ENCODE measurements at places on chromosomes 1 and 21. TPM values are rescaled to one million over a fixed set of nuclear protein-coding genes. Genes with fewer than 3 reads are reported as not detected.

DNA sequence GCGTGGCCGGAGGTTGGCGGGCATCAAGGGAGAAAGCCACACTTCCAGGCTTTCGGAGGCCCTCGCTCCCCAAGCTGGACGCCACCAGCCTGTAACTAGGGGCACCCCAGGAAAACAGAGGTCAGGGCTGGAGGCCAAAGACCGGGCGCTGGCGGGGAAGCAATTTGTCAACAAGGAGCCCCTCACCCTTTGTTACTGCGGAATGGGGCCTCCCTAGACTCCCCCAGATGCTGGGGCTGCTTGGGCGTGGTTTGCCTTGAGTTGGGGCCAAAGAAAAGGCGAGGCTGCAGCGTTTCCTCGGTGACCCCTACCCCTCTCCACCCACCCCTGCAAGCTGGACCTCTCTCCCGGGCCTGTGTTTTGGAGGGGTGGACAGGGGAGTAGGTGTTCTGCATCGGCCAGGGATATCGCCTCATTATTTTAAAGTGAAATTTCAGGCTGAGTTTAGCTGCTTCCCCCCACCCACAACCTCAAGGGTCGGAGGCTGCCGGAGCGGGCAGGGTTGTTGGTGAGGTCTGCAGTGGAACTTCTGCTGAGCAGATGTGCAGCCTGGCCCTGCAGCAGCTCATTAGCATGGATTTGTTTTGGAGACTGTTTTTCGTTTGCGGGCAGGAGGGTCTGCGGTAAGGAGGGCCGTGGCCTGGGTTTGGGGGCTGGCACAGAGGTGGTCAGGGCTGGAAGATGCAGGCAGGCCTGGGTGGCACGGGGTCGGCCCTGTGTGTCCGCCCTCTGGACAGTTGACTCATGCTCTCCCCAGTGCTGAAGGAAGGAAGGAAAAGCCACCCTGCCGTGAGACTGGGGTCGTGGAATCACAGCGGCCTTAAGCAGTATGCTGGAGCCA is 1.5 kb downstream of the NBL1 start:
- no peak overlapping the region for H3K4me3 ChIP-seq
- peaks cover 12% of the 10 kb centered on the region for H3K4me1 ChIP-seq
- no peak overlapping the region for H3K27ac ChIP-seq
- H3K27me3 ChIP-seq, result no peaks in the 10 kb centered on the region
- DNase-seq, result no peak

DNA sequence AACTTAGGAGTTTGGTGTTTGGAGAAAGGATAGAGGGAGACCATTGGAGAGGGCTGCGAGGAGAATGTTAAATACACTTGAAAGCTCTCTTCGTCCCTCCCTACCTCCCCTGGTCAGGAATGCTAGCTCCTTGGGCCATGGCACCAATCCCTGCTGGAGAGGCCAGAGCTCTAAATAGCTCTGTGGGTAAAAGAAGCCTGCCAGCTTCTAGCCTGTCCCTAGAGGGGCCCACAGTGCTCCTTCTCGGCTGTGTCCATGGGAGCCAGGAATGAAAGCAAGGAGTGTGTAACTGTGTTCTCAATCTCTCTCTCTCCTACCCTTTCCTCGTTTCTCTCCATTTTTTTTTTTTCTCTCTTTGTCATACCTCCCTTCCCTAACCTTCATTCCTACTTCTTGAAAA is at the start of gene CCDC190:
Gene CCDC190 (minus strand): TSS at position 75 of the 400 bp plus-strand sequence. CDS start 1,529 bp downstream, outside the sequence.
- no peaks in the 10 kb centered on the region for H3K27me3 ChIP-seq
- no peaks in the 10 kb centered on the region for H3K36me3 ChIP-seq
- H3K27ac ChIP-seq, result no peak within 1 kb of the TSS
- no peak for DNase-seq

DNA sequence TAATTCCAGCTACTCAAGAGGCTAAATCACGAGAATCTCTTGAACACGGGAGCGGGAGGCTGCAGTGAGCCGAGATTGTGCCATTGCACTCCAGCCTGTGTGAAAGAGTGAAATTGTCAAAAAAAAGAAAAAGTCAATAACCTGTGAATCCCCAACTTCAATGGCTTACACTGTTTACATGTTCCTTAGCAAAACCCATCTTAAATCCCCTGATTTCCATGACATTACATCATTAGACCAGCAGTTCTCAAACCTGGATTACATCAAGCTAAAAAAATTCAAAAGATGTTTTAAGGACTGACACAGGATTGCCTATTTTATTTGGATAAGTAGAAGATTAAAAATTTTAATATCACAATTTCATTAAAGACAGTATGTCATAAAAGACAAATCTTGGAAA is 12.4 kb downstream of the GPBP1L1 start:
- no peaks in the 10 kb centered on the region for H3K27me3 ChIP-seq
- H3K4me3 ChIP-seq, result no peak overlapping the region
- H3K36me3 ChIP-seq, result no peaks in the 10 kb centered on the region
- H3K27ac ChIP-seq, result no peak overlapping the region

DNA sequence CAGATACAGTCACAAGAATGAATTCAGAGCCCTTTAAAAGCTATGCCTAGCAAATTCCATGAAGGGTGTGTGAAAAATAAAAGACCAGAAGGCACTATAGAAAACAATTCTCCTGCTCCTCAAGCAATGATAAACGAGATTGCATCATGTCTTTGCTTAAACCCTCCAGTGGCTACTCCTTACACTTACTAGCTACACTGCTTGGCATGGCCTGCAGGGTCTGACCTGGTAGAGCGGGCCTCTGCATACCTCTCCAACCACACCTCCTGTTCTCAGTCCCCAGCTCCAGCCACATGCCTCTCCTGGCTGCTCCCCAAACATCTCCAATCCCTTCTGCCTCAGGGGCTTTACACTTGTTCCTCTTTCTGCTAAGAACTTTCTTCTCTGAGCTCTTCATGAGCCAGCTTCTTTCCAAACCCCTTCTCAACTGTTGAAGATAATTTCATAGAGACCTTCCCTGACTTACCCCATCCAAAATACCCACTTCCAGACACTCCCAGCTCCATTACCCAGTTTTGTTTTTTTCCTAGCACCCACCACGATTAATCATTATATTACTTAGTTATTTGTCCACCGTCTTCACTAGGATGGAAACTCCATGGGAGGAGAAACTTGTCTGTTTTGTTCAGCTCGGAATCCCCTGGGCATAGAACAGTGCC is 11.2 kb upstream of the CREG1 start:
- H3K36me3 ChIP-seq, result no peaks in the 10 kb centered on the region
- DNase-seq, result no peak
- no peak overlapping the region for H3K4me3 ChIP-seq
- H3K4me1 ChIP-seq, result no peaks in the 10 kb centered on the region

DNA sequence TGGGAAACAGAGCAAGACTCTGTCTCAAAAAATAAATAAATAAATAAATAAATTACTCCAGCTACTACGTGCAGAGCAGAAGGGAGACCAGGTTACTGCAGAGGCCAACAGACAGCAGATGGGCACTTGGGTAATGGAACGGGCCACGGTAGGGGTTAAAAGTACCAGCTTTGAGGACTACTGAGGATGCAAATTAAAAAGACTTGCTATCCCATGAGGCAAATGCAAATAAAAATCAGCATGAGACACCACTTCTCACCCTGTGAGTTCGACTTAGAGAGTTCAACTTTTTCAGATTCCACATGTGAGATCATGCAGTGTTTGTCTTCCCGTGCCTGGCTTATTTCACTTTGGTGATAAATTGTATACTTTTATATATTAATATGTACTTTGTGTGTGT is 6.6 kb downstream of the SLC2A5 start:
- no peak overlapping the region for H3K4me3 ChIP-seq
- H3K27me3 ChIP-seq, result no peaks in the 10 kb centered on the region
- no peak overlapping the region for H3K27ac ChIP-seq
- no peak for DNase-seq
- no peaks in the 10 kb centered on the region for H3K4me1 ChIP-seq

DNA sequence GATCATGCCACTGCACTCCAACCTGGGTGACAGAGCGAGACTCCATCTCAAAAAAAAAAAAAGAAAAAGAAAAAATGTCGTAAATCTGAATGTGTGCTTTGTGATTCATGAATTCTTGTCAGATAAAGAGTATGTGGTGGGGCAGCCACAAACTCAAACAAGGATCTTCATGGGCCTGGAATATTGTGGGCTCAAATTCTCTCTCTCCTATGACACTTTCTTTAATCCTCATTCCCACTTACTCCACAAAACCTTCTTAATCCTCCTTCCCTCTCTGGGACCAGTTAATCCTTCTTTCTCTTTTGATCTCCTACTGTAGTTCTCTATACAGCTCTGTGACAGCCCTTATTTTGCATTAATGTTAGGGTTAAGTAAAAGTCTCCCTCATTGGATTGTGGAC is 112.3 kb downstream of the AK5 start:
- H3K27ac ChIP-seq, result no peak overlapping the region
- H3K36me3 ChIP-seq, result no peaks in the 10 kb centered on the region
- no peaks in the 10 kb centered on the region for H3K27me3 ChIP-seq
- no peaks in the 10 kb centered on the region for H3K4me1 ChIP-seq
- no peak for DNase-seq
- H3K4me3 ChIP-seq, result no peak overlapping the region

DNA sequence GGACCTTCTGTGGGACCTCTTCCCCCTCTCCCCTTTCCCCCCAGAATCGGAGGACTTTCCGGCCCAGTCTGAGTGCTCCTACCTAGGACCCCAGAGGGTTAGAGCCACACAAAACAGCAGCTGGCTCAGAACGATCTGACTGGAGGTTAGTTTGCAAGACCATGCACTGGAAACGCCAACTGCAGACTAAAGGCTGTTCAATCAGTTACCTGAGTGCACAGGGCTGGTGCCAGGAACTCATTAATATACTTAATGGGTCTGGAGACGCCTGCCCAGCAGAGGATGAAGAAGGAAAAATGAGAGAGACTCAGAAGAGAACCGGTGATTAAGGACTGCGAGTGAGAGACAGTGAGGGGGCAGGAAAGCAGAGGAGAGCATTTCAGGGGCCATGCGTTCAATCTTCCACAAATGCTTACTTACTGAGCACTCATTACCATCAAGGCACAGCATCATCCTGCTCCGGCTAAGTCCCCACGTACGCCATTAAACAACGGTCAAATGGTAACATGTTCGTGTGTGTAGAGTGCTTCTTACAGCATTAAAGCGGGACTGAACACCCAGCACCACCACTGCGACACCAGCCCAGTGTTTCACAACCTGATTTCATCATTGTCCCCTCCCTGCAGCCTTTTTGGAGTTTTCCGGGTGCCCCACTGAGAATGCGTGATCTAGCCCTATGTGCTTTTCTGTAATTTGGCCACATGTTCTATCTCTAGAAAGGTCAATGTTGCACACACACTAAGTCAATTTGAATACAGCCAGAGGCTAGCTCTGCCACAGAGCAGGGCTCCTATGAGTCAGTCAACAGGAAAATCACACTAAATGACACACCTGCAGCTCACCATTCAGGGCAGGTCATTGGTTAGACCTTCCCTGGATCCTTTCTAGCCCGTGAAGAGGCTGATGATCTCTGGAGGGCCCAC is 7.6 kb downstream of the ENO1 start:
- H3K36me3 ChIP-seq, result peaks cover 52% of the 10 kb centered on the region
- peaks cover 72% of the 10 kb centered on the region for H3K4me1 ChIP-seq
- H3K4me3 ChIP-seq, result no peak overlapping the region
- peak overlapping the region; percentile 80 for H3K27ac ChIP-seq
- no peak for DNase-seq

DNA sequence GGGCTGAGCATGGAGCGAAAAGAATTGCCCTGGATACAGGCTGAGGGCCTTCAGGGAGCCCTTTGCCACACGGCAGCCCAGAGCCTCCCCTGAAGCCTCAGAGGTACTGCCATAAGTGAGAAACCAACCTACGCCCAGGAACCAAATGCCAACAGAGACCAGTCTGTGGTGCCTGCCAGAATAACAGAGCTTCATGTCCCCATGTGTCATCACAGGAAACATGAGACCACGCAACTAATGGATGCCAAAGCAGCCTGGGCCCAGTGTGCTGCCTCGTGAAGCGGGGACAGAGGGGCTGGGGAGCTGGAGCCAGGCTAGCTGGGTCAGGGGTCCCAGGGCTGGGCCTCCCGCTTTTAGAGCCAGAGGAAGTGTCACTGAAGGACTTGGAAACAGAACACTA is 18.7 kb upstream of the STUM start:
- no peak overlapping the region for H3K4me3 ChIP-seq
- DNase-seq, result no peak
- H3K27ac ChIP-seq, result no peak overlapping the region

DNA sequence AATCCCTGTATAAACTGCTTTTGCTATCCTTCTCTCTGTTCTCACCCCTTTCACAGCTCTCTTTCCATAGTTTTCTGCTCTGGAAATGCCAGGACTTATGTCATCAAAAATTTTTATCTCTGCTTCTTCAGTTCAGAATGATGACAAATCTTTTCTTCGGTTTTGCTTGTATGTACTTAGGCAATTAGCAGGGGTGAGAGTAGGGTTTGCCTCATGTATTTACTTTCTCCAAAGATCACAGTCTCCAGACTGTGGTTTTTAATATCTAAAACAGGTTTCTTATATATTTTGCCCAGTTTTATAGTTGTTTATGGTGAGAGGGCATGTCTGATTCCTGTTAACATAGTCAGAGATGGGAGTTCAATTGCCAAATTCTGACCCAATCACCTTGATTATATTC is 235.4 kb upstream of the LYPLAL1 start:
- H3K27me3 ChIP-seq, result no peaks in the 10 kb centered on the region
- no peak overlapping the region for H3K27ac ChIP-seq
- H3K36me3 ChIP-seq, result no peaks in the 10 kb centered on the region
- no peak overlapping the region for H3K4me3 ChIP-seq
- no peaks in the 10 kb centered on the region for H3K4me1 ChIP-seq

GRCh38 chr1:192983349-192983980 is 75.7 kb downstream of the UCHL5 start:
- no peak overlapping the region for H3K4me3 ChIP-seq
- H3K27me3 ChIP-seq, result no peaks in the 10 kb centered on the region

- no peak overlapping the region for H3K4me3 ChIP-seq
- DNase-seq, result no peak
- H3K27me3 ChIP-seq, result no peaks in the 10 kb centered on the region
- no peaks in the 10 kb centered on the region for H3K4me1 ChIP-seq
- H3K27ac ChIP-seq, result no peak overlapping the region
These were observed 13.1 kb upstream of the PRRC2C start for GRCh38 chr1:171472183-171472647.

GRCh38 chr1:159829822-159830465 is 3.3 kb downstream of the SLAMF8 start:
- H3K27me3 ChIP-seq, result no peaks in the 10 kb centered on the region
- DNase-seq, result no peak
- no peaks in the 10 kb centered on the region for H3K36me3 ChIP-seq
- no peak overlapping the region for H3K4me3 ChIP-seq
- H3K4me1 ChIP-seq, result no peaks in the 10 kb centered on the region

Gene KDF1
- total RNA-seq, result 1.0 TPM

Gene TEX38
- total RNA-seq, result not detected

Gene COA6
- total RNA-seq, result 17.9 TPM

Gene BCAN
- total RNA-seq, result not detected

Gene KCNE2
- not detected for total RNA-seq

Gene DNAJC16
- 9.2 TPM for total RNA-seq

Gene CCDC27
- total RNA-seq, result not detected

Gene GBP7
- total RNA-seq, result 27.8 TPM

Gene FGGY
- total RNA-seq, result 16.0 TPM

Gene MFN2
- total RNA-seq, result 87.8 TPM

Gene TTF2
- total RNA-seq, result 16.9 TPM

Gene EPHA10
- total RNA-seq, result under 0.01 TPM

Gene CYP4A11
- total RNA-seq, result 457 TPM

All from liver (tissue), 10 donors.